Stimulated activated CD8-positive, alpha-beta memory T cell treated with anti-CD3 and anti-CD28 coated beads, Interleukin-4, amount 100 ng/mL, for 4 hours (primary cell): ENCODE measurements at places on chromosomes 16 and 17.

- DNase-seq = peak; percentile 3
Measured at GRCh38 chr17:61139219-61139618, 260.4 kb upstream of the TBX2 start.

DNA sequence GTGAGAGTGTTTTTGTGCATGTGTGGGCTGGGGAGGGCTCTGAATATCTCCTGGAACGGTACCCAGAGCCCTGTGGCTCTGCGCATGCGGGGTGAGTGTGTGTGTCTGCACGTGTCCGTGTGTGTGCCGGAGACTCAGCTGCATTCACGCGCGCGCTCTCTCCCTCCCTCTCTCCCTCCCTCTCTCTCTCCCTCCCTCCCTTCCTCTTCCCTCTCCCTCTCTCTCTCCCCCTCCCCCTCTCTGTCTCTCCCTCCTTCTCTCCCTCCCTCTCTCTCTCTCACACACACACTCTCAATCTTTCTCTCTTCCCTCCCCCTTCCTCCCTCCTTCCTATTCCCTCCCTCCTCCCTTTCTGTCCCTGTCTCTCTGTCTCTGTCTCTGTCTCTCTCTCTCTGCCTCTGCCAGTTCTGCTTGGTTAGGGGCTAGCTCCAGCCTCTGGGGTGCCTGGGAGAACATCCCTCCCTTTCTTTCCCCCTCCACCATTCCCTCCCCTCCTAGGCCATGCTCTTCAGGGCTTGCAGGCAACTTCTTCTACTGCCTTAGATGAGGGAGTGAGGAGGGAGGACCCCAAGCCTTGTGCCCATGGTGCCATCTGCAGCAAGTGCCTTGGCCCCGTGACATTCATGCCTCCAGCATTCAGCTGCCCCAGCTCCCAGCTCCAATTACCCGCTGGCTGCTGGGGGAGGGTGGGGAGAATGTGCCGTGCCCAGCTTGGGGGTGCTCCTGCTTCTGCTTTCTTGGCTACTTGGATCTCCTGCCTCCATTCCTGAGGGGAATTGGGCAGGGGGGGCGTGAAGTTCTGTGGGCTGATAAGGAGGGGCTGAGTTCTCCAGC is 6.4 kb downstream of the THRA start:
- peak; percentile 65 for DNase-seq

DNA sequence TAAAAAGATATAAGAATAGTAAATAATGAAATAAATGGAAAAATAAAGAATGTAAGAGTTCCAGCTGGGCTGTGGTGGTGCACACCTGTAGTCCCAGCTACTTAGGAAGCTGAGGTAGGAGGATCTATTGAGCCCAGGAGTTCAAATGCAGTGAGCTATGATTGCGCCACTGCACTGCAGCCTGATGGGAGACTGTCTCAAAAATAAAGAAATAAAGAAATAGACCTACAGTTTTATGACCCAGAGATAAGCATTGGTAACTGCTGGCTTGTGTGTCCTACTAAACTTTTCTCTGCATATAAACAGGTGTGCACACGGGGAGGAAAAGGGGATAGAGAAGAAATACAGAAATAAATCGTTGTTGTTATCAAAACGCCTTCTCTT is 7.8 kb upstream of the PDP2 start:
- DNase-seq = no peak

GRCh38 chr17:47937941-47938340 is 3.4 kb upstream of the PNPO start:
- no peak for DNase-seq

- no peak for DNase-seq
Measured at GRCh38 chr17:1188812-1189504, 9.2 kb upstream of the ABR start.

- no peak for DNase-seq
Measured at GRCh38 chr16:56424791-56425438, 430 bp downstream of the AMFR start.

GRCh38 chr16:19698480-19699465 is 19.3 kb downstream of the KNOP1 start:
- no peak for DNase-seq

GRCh38 chr16:75345711-75346110 is 87.6 kb downstream of the CFDP1 start:
- DNase-seq = no peak

GRCh38 chr17:41551365-41551764 is 20.5 kb downstream of the KRT9 start:
- no peak for DNase-seq

GRCh38 chr17:82984751-82985427 is 94.5 kb upstream of the METRNL start:
- DNase-seq = no peak

DNA sequence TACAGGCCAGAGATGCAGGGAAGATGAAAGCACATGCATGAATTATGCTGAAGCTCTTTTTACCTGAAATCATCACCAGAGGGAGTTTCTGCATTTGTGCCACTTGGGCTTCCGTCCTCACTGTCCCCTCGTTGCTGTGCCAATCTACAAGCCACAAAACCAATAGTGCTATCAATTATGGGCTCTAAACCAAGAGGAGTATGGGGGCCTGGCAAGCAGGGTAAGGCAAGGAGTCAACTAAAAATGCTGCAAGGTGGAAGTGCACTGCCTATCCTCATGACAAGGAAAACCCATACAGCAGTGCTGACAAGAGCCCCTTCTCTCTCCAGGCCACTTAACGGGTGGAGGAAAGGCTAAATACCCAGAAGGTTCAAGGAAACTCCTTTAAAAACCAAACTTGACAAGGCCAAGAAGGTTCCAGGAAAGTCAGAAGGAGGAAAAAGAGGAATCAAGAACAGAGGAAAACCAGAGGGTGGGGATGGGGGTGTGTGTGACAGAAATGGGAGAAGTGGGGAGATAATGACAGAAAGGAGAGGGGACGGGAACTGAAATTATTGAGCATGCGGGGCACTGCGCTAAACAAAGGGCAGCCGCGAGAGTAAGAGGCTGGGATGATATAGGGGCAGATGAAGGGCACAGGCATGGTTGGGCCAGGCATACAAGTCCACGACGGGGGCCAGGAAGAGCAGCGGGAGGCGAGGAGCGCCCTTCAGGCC is 674 bp downstream of the C17orf75 start:
- DNase-seq = no peak

- no peak for DNase-seq
Measured at GRCh38 chr17:41836550-41837196, 641 bp upstream of the NT5C3B start.

GRCh38 chr16:72992142-72992601 is 55.8 kb downstream of the ZFHX3 start:
- DNase-seq = no peak

- DNase-seq = no peak
Measured at GRCh38 chr17:42097691-42098631, at the start of gene ZNF385C. Gene ZNF385C (minus strand): TSS chr17:42098473. CDS start chr17:42063056, 35,417 bp downstream.

DNA sequence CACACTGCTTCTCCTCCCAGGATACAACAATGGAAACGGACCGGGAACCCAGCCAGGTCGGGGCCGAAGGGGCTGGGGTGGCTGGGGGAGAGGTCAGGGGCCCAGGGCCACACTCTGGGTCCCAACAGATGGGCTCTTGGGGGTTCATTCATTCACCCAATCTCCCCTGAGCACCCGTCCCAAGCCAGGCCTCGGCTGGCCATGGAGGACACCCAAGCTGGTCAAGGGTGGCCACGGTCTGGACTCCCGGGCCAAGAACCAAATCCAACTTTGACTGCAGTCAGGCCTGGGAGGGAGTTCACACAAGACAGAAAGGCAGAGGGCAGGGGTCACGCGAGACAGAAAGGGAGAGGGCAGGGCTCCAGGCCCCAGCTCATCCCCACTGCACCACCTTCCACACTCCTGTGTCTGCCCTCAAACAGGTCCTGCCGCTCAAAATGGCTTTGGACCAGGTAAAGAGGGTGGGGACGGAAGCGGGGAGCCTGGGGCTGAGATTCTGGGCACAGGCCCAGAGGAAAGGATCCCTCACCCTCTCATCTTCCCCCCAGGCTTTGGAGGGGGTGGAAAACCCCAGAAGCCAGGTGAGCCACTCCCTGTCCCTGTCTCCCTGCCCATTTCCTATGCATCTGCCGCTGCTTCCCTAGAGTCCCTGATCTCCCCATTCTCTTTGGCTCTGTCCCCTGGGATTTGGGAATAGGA is 12.3 kb upstream of the PKMYT1 start:
- DNase-seq = no peak

GRCh38 chr17:75703191-75703590 is 18.1 kb upstream of the ITGB4 start:
- no peak for DNase-seq

DNA sequence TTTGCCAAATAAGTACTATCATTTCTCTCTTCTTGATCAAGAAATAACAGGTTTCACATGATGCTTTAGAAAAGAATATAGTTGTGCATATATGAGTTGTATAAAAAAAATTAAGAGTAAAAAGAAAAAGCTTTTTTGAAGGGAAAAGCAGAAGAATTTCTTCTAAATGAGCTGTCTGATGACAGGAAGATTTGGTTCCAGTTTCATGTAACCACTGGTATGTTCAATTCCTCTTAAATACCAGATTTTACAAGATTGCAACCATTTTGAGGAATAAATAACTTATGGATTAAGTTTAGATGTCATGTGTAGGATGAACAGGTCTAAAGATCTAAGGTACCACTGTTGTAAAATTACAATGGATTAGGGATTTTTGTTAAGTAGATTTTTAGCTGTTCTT is 45.0 kb downstream of the VMP1 start:
- no peak for DNase-seq

DNA sequence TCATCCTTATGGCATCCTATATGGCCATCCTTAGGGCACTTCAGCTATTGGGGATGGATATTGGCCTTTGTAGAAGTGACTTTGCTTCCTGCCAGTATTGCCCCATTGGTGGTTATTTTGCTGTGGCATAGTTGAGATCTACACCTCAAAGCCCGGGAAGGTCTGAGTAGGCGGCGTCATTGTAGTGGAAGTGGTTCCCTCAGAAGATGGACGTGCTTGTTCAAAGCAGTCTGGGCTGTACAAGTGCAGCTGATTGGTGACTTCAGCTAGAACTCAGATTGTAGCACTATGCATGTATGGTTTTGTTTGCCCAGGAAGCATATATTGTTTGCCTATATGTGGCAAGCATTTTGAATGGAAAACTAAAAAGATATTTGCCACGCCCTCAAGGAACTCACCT is 83.2 kb downstream of the TMC6 start:
- DNase-seq = no peak

GRCh38 chr17:64661976-64662773 is at the start of gene SMURF2:
Gene SMURF2 (minus strand): TSS chr17:64662307. CDS start chr17:64661880, 427 bp downstream.
- DNase-seq = peak; percentile 44
